ENCODE measurements at places on chromosomes 11 and 22.

GRCh38 chr22:39685336-39686177 is 115.0 kb downstream of the CACNA1I start:
- DNase-seq, result no peak

- DNase-seq, result no peak
These were observed 1293.2 kb downstream of the BRD1 start for GRCh38 chr22:48534395-48534958.

DNA sequence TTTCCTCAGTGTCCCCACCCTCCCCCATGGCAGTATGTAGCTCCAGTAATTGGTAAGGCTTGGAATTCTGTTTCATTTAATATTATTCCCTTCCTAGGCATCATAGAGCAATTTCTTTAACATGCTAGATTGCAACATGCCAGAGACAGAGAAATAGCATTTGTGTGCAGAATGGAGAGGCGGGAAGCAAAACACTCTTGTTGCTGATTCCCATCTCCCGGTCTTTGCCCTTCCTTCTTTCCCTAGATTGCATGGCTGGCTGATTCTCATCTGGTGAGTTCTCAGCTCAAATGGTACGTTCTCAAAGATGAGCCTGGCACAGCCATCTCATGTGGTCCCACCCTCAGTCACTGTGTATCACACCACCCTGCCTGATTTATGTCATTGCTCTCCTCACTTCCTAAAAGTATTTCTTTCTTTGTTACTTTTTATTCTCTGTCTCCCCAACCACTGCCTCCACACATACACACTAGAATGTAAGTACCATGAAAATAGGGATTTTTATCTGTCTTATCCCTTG is 66.9 kb downstream of the ARFGAP2 start:
- DNase-seq, result no peak

DNA sequence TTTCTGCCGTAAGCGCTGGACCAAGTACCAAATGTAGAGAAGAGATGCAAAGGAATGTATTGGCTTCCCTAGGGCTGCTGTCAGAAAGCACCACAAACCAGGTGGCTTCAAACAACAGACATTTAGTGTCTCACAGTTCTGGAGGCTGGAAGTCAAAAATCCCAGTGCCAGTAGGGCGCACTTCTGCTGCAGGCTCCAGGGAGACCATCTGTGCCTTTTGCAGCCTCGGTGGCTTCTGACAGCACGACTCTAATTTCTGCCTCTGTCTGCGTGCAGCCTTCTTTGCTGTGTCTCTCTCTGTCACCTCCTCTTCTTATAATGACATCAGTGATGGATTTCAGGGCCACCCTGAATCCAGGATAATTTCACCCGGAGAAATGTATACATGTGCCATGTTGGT is 2.8 kb downstream of the APOL6 start:
- no peak for DNase-seq

DNA sequence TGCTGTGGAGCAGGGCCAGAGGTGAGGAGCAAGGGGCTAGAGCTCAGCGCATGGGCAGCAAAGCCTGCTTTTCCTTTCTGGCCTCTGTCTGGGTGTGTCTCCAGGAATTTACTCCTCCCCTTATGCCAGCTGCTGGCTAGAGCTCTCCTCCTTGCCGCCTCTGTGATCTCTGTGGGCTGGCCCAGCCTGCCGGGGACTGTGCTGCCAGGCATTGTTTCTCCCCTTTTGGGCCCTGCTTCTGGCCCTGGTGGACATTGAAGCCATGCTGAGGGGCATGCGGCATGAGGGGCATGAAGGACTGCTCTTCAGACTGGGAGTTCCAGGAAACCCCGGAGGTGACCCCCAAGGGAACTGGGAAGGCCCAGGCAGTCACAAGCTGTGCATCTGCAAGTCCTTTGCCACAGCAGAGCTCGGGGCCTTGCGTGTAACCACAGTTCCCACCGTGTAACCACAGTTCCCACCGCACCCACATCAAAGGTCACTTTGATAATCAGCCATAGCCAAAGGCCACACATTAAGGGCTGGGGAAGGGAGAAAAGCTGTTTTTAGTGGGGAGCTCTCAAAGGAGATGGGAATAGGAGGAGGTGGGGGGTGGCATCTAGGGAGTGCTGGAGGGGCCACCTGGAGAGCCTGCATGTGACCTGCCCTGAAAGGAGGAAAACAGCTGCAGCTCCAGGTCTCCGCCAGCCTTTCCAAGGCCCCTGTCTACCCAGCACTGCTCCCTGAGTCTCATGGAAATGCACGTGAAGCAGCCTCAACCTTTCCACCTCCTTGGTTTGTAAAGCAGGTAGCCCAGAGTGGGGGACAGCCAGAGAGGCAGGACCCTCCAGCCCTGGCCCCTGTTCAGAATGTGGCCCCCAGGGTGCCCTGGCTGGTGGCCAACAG is 62.3 kb downstream of the PPFIBP2 start:
- peak; percentile 63 for DNase-seq
